ENCODE measurements at places on chromosomes 3 and 15. TPM values are rescaled to one million over a fixed set of nuclear protein-coding genes. Genes with fewer than 3 reads are reported as not detected.

RBP2 gene
- total RNA-seq, result not detected

PARP14 gene
- total RNA-seq, result 25.0 TPM

ASB14 gene
- not detected for total RNA-seq

DAPK2 gene
- 2.0 TPM for total RNA-seq

CFAP92 gene
- total RNA-seq, result 3.3 TPM

COPB2 gene
- 110 TPM for total RNA-seq

ATP13A4 gene
- not detected for total RNA-seq

WNT5A gene
- total RNA-seq, result 5.4 TPM

WDR76 gene
- total RNA-seq, result 9.2 TPM

CPLX3 gene
- not detected for total RNA-seq

ZNF660 gene
- 5.0 TPM for total RNA-seq

KNG1 gene
- not detected for total RNA-seq

Measured in gastroesophageal sphincter (tissue), 4 donors.